ENCODE measurements at places on chromosomes 3 and 15. TPM values are rescaled to one million over a fixed set of nuclear protein-coding genes. Genes with fewer than 3 reads are reported as not detected.
A peak's percentile ranks its signal among the peaks of the same experiment; 100 is the strongest.

DNA sequence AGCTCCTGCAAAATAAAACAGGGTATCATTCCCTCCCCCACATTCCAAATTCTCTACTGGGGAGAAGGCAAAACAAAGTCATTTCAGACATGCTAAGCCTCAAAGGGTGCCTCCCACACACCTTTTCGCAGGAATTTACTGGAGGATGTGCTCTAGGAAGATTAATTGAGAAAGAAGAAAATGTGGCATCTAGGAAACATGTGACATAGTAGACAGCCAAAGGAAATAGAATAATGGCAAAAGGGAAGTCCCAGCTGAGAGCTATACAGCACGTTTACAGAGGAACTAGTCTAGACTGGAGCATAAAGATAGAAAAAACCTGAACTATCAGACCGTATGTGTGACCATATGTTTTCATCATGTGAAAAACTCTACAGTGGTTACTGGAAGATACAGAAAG, 58.8 kb upstream of the MELTF start:
- H3K27me3 ChIP-seq, result no peaks in the 10 kb centered on the region
- no peak overlapping the region for H3K27ac ChIP-seq
- no peak for DNase-seq
- no peaks in the 10 kb centered on the region for H3K36me3 ChIP-seq

- no peaks in the 10 kb centered on the region for H3K36me3 ChIP-seq
- peak overlapping the region; percentile 51 for H3K27ac ChIP-seq
- peak; percentile 56 for DNase-seq
- no peaks in the 10 kb centered on the region for H3K4me1 ChIP-seq
- no peaks in the 10 kb centered on the region for H3K27me3 ChIP-seq
Measured at GRCh38 chr3:33791477-33792166, 6.8 kb upstream of the PDCD6IP start.

- no peaks in the 10 kb centered on the region for H3K4me1 ChIP-seq
- no peaks in the 10 kb centered on the region for H3K36me3 ChIP-seq
- DNase-seq, result peak; percentile 40
- H3K27me3 ChIP-seq, result no peaks in the 10 kb centered on the region
Measured at GRCh38 chr3:20023623-20024405, 11.8 kb upstream of the PP2D1 start.

- no peak for DNase-seq
- no peak overlapping the region for H3K4me3 ChIP-seq
- H3K27me3 ChIP-seq, result peaks cover 3% of the 10 kb centered on the region
- no peak overlapping the region for H3K27ac ChIP-seq
Measured at GRCh38 chr15:65373163-65373651, 4.6 kb downstream of the IGDCC3 start.

GRCh38 chr15:49036650-49037545, 9.3 kb downstream of the SECISBP2L start:
- no peaks in the 10 kb centered on the region for H3K36me3 ChIP-seq
- H3K27ac ChIP-seq, result no peak overlapping the region
- peaks cover 13% of the 10 kb centered on the region for H3K4me1 ChIP-seq
- no peak for DNase-seq
- no peak overlapping the region for H3K4me3 ChIP-seq
- H3K27me3 ChIP-seq, result no peaks in the 10 kb centered on the region

GRCh38 chr15:63752075-63752684, 81.6 kb downstream of the HERC1 start:
- H3K27ac ChIP-seq, result no peak overlapping the region
- no peak overlapping the region for H3K4me3 ChIP-seq
- H3K4me1 ChIP-seq, result no peaks in the 10 kb centered on the region
- no peaks in the 10 kb centered on the region for H3K36me3 ChIP-seq

- DNase-seq, result no peak
- no peaks in the 10 kb centered on the region for H3K27me3 ChIP-seq
- peaks cover 4% of the 10 kb centered on the region for H3K4me1 ChIP-seq
- H3K36me3 ChIP-seq, result no peaks in the 10 kb centered on the region
- peak overlapping the region; percentile 58 for H3K27ac ChIP-seq
- H3K4me3 ChIP-seq, result no peak overlapping the region
Measured at GRCh38 chr15:23422099-23422945, 24.7 kb downstream of the GOLGA6L2 start.

GRCh38 chr15:57866149-57866736, 159.7 kb downstream of the POLR2M start:
- no peak overlapping the region for H3K4me3 ChIP-seq
- H3K4me1 ChIP-seq, result no peaks in the 10 kb centered on the region

DNA sequence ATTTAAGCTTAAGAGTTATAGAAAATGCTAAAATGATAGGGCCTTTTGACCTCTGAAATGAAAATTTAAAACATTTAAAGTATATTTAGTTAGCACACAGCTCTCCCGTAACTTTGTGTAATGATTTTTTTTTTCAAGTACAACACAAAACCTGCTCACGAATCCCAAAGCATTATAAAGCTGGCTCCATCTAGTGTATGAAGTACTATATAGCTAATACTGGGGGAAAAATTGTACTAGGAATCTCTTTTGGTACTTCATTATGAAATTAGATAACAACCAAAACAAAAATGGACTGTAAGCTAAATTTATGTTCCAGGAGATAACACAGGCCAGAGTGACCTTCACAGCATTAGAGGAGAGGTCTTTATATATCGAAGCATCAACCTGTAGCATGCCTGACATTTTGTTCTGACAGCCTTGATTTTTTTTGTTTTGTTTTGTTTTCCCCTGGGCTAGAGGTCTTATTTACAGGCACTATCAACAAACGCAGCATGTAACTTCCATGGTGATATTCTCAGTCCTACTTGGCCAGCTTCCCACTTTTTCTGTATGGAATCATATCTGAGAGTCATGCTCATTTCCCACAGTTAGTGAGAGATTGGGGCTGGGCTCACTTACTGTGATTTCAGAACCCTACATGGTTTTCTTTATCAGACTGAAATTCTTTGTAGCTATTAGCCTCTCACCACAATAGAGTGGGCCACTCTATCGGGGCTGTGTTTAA, 116.3 kb downstream of the MITF start:
- no peaks in the 10 kb centered on the region for H3K36me3 ChIP-seq
- H3K4me1 ChIP-seq, result no peaks in the 10 kb centered on the region
- H3K27me3 ChIP-seq, result no peaks in the 10 kb centered on the region
- no peak overlapping the region for H3K27ac ChIP-seq
- peak; percentile 41 for DNase-seq

- no peaks in the 10 kb centered on the region for H3K36me3 ChIP-seq
- no peaks in the 10 kb centered on the region for H3K27me3 ChIP-seq
- no peaks in the 10 kb centered on the region for H3K4me1 ChIP-seq
Measured at GRCh38 chr3:33543601-33544000, 103.4 kb upstream of the UBP1 start.

DNA sequence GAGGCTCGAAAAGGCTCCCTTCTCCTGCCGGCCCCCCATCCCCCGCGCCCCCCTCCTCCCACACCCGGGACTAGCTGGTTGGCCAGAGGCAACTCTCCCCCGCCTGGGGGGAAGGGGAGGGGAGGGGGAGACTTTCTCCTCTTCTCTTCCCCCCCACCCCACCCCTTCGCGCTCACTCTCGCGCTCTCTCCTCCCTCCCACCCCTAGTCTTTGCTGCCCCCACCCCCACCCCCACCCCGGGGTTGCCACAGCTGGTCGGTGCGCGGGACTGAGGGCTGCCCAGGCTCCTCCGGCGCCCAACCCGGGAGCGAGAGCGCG, 710 bp downstream of the MECOM start:
- H3K27me3 ChIP-seq, result peaks cover 80% of the 10 kb centered on the region
- no peak for DNase-seq
- peak overlapping the region; percentile 64 for H3K4me3 ChIP-seq
- H3K27ac ChIP-seq, result peak overlapping the region; percentile 83
- no peaks in the 10 kb centered on the region for H3K36me3 ChIP-seq

DNA sequence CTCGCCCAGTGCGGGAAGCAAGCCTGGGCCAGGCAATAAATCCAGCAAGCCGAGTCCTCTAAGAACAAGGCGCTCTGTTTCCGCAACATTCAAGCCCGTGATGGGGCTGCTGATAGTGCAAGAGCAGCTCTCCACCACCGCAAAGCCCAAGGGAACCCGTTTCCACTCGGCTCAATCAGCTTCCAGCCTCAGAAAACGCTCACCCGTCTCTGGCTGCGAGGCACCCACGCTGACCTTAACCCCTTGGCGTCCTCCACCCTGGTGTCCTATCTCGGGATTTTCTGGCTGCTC, 17.8 kb downstream of the SPATA12 start:
- H3K4me3 ChIP-seq, result peak overlapping the region; percentile 98
- DNase-seq, result peak; percentile 74
- no peaks in the 10 kb centered on the region for H3K36me3 ChIP-seq
- H3K4me1 ChIP-seq, result peaks cover 17% of the 10 kb centered on the region
- peak overlapping the region; percentile 80 for H3K27ac ChIP-seq
- no peaks in the 10 kb centered on the region for H3K27me3 ChIP-seq

GRCh38 chr3:147919496-147919895, 510.3 kb downstream of the ZIC1 start:
- H3K27ac ChIP-seq, result no peak overlapping the region
- no peaks in the 10 kb centered on the region for H3K27me3 ChIP-seq
- DNase-seq, result no peak
- no peaks in the 10 kb centered on the region for H3K36me3 ChIP-seq
- no peak overlapping the region for H3K4me3 ChIP-seq
- no peaks in the 10 kb centered on the region for H3K4me1 ChIP-seq

- no peaks in the 10 kb centered on the region for H3K27me3 ChIP-seq
- no peak overlapping the region for H3K27ac ChIP-seq
- H3K36me3 ChIP-seq, result no peaks in the 10 kb centered on the region
- DNase-seq, result no peak
- no peaks in the 10 kb centered on the region for H3K4me1 ChIP-seq
Measured at GRCh38 chr15:70132139-70132538, 34.4 kb upstream of the TLE3 start.

DNA sequence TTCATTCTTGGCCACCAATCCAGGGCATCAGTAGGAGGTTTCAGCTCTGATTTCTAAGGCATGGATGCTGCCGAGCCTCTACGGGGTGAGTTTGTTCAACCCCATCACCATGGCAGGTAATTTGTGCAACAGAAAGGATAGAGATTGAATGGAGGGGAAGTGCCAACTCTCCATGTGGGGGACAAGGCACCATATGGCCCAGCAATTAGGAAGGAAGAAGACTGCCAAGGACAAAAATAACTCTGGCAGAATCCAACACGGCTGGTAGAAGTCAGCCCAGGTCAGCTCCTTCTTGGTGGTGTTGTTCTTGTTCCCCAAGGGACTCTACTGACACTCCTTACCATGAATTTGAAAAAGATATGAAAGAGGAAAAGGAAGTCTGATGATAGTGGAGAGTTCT, 503.9 kb downstream of the MAGI1 start:
- H3K4me3 ChIP-seq, result no peak overlapping the region
- no peak overlapping the region for H3K27ac ChIP-seq
- DNase-seq, result no peak
- H3K27me3 ChIP-seq, result no peaks in the 10 kb centered on the region

DNA sequence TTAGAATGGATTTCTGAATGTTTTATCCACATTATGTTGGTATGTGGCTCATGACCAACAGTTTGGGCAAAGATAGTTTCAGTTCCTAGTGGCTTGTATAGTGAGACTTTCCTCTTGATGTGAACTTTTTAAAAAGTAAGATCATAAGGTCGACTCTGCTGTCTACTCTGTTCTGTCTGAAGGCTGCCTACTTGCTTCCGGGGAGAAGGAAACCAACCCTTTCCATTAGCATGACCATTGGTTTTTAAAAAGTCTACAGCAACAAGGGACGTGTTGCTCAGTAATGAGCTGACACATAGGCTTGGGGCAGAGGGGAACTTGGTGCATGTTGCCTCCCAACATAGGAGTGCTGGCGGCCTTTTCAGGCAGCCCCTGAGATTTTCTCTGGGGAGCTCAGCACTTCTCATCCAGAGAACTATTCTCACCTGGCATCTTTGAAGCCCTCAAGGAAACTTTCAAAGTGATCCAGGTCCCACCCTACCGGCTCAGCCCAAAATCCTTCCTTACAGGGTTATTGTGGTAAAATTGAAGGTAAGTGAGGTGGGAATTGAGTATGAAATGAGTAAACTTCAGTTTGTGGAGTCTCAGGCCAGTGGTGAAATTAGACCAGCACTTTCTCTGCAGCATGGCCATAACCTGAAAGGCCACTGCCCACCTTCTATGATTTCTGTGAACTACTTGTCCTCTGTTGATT, 30.6 kb downstream of the PSMD6 start:
- H3K4me3 ChIP-seq, result no peak overlapping the region
- no peak overlapping the region for H3K27ac ChIP-seq
- no peaks in the 10 kb centered on the region for H3K27me3 ChIP-seq
- H3K4me1 ChIP-seq, result no peaks in the 10 kb centered on the region

- H3K27me3 ChIP-seq, result no peaks in the 10 kb centered on the region
- no peaks in the 10 kb centered on the region for H3K36me3 ChIP-seq
- no peak overlapping the region for H3K27ac ChIP-seq
- no peak for DNase-seq
Measured at GRCh38 chr3:163261056-163261455, 1764.4 kb downstream of the OTOL1 start.

DNA sequence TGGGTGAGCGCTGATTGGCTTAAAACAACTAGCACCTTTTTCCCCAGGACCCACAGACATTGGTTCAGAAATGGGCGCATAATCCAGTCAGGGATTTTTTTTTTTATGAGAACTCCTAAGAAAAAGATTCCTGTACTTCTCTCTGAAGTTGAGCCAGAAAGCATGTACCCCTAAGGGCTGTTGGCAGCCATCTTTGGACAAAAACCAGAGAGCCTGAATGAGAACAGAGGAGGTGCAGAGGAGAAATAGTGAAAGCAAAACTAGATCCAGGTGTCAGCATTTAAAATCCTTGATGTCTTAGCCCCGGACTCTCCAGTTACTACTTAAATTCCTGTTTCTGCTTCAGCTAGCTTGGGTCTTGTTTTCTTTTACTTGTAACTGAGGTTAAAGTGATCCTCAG, 1.9 kb upstream of the SLC27A2 start:
- H3K27ac ChIP-seq, result no peak overlapping the region
- no peaks in the 10 kb centered on the region for H3K36me3 ChIP-seq
- H3K27me3 ChIP-seq, result peaks cover 25% of the 10 kb centered on the region
- no peak overlapping the region for H3K4me3 ChIP-seq
- H3K4me1 ChIP-seq, result peaks cover 7% of the 10 kb centered on the region

GRCh38 chr3:46138581-46138980, 69.5 kb downstream of the CCR1 start:
- H3K36me3 ChIP-seq, result no peaks in the 10 kb centered on the region
- no peaks in the 10 kb centered on the region for H3K27me3 ChIP-seq
- no peak for DNase-seq
- H3K4me3 ChIP-seq, result no peak overlapping the region
- H3K27ac ChIP-seq, result no peak overlapping the region

DNA sequence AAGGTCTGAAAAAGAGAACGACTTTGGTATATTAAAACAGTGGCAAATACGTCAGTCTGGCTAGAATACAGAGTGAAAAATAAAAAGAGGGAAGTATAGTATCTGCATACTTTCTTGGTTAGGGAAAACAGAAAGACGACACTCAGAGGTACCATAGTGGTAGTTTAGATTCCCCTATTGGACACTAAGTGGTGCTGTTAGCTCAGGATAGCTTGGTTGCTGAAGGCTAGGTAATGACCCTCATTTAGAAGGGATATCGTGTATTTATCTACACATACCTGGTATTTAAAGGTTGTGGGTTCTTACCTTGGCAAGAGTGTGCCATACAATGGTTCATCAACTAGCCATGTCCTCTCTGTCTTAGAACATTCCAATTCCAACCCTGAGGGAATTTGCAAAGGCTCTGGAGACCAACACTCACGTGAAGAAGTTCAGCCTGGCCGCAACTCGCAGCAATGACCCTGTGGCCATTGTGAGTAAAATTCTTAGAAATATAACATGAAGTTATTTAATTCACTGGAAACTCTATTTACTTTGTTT, 31.0 kb downstream of the TMOD2 start:
- no peak overlapping the region for H3K4me3 ChIP-seq
- no peaks in the 10 kb centered on the region for H3K4me1 ChIP-seq
- DNase-seq, result peak; percentile 15
- H3K27ac ChIP-seq, result no peak overlapping the region
- H3K27me3 ChIP-seq, result no peaks in the 10 kb centered on the region

Gene PLAAT1
- 0.87 TPM for total RNA-seq

Gene ROPN1
- not detected for total RNA-seq

Gene IL17RD
- total RNA-seq, result 6.2 TPM

Gene GNAT1
- total RNA-seq, result not detected

Gene MFSD1
- total RNA-seq, result 74.9 TPM

Gene RPP14
- total RNA-seq, result 18.3 TPM

Gene PCNP
- total RNA-seq, result 133 TPM

All from hepatocyte (in vitro differentiated cells).